Stimulated activated CD8-positive, alpha-beta memory T cell treated with anti-CD3 and anti-CD28 coated beads, Interleukin-7, amount 100 ng/mL, for 4 hours (primary cell): ENCODE measurements at places on chromosomes 1 and 21.

DNA sequence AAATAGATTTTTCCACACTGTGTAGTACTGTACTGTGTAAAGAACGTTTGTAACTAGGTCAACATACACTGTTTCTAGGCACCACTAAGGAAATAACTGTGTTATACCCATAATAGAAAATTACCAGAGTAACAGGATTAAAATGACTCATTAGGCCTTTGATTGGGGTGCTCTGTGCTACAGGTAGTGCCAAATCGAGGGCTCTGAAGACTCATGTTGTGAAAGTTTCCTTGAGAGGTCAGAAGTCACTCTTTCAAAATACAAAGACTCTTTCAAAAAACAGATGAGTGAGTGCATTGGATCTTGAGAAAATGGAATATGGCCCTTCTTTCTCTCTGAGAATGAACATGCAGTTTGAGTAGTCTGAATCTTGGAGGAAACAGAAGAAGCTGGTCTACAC, 143.0 kb downstream of the MRPL39 start:
- DNase-seq = no peak

- DNase-seq = no peak
Measured at GRCh38 chr1:99017655-99018054, 13.0 kb upstream of the PLPPR5 start.

GRCh38 chr1:42008264-42008663, 89.5 kb upstream of the HIVEP3 start:
- DNase-seq = no peak

- no peak for DNase-seq
Measured at GRCh38 chr1:223046011-223046410, 97.0 kb downstream of the TLR5 start.

GRCh38 chr1:25971066-25971810, 26.6 kb downstream of the PAFAH2 start:
- DNase-seq = no peak

GRCh38 chr1:119587341-119587740, 60.7 kb downstream of the ZNF697 start:
- DNase-seq = no peak

DNA sequence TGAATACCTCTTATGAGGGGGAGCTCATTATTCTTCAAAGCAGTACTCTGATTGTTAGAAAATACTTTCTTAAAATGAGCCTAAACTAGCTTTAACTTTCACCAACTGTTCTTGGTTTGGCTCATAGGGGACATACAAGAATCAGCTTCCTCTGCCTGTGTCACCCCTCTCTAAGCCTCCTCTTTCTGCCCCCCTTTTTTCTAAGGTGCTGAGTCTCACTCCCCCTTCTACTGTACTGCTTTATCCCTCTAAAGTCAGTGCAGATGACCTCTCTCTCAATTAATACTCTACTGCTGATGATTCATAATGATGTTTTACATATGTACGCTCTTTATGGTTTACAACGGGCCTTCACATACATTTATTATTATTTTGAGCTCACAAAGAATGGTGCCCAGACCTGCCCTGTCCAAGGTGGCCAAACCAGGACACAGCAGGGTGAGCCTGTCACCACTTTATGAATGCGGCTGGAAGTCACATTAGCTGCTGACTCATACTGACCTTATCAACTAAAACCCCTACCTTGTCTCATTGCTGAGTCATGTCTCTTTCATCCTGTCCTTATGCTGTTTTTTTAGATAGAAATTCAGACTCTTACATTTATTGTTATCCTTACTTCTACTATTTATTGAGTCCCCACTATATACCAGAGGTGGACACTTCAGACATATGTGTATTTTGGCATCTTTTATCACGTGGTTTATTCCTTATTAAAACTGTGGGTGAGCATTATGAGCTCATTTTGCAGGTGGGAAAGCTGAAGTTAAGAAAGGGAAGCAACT, 126.9 kb downstream of the RNF220 start:
- no peak for DNase-seq

DNA sequence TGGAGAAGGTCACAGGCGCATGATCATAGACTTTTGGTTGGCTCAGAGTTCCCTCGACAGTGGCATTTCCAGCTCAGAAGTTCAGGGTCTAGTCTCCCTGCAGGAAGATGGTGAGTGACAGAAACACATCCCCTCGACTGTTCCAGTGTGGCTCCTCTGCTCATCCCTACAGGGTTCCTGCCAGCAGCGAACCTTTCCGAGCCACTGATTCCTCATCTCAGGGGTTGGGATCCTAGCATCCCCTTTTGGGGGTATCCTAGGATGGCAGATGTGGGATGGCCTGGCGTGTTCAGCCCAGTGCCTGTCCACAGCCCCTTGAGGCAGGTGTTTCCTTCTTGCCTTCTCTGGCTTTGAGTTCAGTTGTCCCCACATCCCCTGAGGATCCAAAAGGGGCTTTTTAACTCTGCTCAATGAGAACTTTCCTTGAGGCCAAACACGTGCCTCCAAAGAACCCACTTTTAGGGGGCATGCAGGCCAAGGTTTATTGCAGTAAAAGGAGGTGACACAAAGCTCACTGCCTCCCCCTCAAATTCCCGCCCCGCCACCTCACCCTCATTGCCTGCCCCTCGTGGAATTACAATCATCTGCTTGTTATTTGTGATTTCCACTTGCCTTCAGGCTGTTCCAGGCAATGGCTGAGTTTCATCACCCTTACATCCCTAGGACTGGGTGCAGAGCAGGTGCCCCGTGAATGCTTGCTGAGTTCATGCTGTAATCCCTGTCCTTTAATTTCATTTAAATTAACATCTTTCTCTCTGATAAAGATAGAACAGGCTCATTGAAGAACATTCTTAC, 440.7 kb downstream of the CAMTA1 start:
- no peak for DNase-seq

- DNase-seq = no peak
Measured at GRCh38 chr1:221187174-221187573, 307.9 kb downstream of the HLX start.

GRCh38 chr1:63968663-63969440, 195.0 kb downstream of the ROR1 start:
- DNase-seq = no peak

- no peak for DNase-seq
Measured at GRCh38 chr1:99590578-99591209, 55.2 kb upstream of the PALMD start.

DNA sequence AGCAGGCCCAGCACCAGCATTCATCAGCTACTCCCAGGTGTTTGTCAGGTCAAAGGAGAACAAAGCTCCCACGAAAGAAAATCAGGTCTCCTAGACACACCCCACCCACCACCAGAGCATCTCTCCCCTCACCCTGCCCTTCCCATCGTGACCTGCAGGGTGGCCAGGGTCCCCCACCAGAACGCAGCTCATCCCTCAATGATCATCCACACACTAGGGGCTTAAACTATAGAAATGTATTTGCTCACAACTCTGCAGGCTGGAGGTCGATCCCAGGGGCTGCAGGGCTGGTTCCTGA, 97.4 kb downstream of the RIPK4 start:
- no peak for DNase-seq

DNA sequence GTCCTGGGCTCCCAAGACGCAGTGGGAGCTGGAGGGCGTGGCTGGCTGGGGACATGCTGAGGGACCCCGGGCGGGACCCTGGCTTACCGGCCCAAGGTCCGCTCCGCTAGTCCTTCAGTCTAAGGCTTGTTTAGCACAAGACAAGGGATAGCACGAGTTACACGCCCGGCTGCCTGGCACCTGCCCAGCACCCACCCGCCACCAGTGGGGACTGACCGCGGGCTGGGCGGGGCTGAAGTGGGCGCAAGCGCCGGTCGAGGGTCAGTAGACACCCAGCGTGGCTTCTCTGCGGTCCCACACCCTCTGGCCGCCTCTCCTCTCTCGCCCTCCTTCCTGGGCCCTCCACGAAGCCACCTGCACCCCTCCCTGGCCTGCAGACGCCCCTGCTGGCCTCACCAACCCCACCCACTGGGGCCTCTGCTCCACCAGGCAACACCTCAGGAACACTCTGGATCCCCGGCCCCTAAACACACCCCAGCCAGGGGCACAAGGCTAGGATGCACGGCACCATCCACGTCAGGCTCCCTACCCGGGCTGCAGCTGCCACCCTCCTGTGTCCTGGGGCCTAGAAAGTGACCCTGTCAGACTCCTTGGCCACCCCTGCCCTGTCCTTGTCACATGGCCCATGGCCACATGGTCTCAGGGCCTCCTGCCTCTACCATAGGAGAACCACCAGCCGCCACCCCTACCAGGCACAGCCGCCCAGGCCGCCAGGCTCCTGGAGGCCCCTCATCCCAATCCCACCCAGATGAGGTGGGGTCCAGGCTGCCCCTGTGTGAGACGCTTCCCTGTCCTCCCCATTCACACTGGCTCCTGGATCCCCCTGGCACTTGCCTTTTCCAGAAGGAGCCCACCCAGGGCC, 6.1 kb downstream of the TAS1R3 start:
- no peak for DNase-seq

- no peak for DNase-seq
Measured at GRCh38 chr1:241964550-241965282, 7.1 kb downstream of the BECN2 start.

DNA sequence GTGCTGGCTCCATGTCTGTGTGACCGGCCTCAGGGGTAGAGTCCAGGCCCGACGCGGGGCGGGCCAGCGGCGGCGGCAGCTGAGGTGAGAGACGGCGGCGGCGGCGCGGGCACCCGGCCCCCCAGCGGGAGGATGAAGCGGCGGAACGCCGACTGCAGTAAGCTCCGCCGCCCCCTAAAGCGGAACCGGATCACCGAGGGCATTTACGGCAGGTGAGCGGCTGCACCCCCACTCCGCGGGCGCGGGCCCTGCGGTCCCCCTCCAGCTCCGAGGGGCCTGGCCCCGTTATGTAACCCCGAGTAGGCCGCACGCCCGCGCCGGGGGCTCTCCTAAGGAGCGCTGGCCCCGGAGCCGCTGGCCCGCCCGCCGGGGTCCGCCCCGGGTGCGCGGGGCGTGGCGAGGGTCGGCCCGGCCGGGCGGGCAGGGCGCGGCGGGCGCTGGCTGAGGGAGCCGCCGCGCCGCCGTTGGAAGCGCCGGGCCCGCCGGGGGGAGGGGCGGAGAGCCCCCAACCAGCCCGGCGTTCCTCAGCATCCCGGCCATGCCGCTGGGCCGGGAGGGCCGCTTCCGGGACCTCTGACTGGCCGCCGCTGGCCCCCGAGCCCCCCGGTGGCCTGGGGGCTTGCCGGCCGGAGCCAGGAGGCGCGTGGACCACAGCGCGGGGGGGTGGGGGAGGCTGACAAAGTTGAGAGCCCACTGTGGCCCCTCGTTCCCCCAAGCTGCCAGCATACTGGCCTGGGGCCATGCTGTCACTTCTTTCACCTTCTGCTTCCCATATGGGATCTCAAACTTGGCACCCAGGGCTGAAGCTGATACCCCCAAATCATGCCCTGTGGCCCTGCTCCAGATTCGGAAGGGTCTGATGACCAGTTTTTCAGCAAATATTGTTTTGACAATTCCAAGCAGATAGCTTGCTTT, 527 bp downstream of the MACO1 start:
- peak; percentile 6 for DNase-seq

GRCh38 chr1:44985747-44986359, 542 bp downstream of the EIF2B3 start:
- no peak for DNase-seq

GRCh38 chr1:45617618-45618017, 6.2 kb downstream of the CCDC17 start:
- no peak for DNase-seq

DNA sequence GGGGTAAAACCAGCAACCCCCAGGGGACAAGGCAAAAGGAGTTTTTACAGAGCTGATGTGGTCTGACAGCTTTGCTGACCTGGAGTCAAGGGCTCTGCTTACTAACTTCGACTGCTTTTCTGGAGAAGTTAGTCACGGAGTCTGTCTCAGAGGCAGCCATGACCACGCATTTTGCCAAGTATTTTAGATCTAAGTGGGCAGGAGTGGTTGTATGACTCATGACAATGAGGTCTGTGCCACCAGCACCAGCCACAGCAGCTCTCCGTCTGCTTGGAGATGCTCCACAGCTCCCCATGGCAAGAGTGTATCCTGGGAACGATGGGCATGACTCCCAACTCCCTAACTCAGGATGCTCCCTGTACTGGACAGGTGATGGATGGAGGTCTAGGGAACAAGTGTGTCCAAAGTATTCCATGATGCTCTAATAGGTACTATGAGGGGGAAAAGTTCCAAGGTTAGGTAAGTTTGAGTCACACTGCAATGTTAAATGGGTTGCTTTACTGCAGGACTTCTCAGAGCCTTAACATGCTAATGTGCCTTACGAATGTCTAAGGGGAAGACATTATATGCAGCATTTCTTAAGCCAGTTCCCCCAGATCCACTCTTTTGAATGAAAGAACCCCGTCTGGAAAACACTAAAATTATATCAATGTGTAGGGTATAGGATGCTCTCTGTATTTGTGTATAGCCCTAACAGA, 359.0 kb downstream of the HHAT start:
- DNase-seq = no peak

GRCh38 chr1:11929849-11930248, 3.6 kb upstream of the KIAA2013 start:
- DNase-seq = no peak

DNA sequence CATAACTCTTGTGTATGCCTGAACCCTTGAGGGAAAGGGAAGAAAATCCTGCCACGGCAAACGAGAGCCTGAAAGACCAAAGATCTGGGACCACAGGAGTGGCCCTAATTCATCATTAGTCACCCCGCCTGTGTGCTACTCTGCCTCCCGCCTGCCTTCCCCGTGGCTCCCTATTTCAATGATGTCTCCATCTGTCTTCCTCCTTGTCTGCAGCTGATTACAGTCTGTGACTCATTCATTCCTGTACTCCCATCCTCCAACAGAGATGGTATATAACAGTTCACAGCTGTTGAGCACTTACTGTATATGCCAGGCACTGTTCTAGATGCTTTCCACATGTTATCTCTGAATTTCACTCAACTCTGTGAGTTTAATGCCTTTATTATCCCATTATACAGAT, 96.6 kb downstream of the SEC16B start:
- no peak for DNase-seq

GRCh38 chr21:28640326-28640725, 352.4 kb downstream of the LTN1 start:
- no peak for DNase-seq

GRCh38 chr1:94926126-94926914, 590 bp downstream of the CNN3 start:
- peak; percentile 14 for DNase-seq

DNA sequence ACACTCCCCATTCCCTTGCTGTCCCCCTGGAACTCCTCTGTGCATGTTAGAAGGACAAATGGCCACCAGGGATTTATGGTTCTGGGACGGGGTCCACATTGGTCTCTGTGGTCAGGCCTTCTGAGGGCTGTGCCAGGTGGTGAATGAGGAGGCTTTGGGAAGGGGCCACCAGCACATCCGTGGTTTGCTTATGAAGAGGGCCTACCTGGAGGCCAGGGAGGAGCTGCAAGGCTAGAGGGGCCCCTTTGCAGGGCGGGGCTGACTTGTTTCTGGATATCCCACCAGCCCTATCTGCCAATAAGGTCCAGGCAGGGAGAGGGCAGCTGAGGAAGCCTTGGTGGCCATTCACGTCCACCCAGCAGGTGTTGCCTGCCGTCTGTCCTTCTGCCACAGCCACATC, 24.9 kb downstream of the KCNA10 start:
- DNase-seq = no peak

- DNase-seq = no peak
Measured at GRCh38 chr1:27301052-27301422, 20.9 kb upstream of the TMEM222 start.
